LoVo (cell line): ENCODE measurements at places on chromosomes 2 and 18.

- no peak for DNase-seq
Measured at GRCh38 chr18:8689517-8689916, 15.8 kb upstream of the MTCL1 start.

GRCh38 chr2:206435742-206436141 lies 7.6 kb upstream of the ADAM23 start:
- DNase-seq, result no peak

DNA sequence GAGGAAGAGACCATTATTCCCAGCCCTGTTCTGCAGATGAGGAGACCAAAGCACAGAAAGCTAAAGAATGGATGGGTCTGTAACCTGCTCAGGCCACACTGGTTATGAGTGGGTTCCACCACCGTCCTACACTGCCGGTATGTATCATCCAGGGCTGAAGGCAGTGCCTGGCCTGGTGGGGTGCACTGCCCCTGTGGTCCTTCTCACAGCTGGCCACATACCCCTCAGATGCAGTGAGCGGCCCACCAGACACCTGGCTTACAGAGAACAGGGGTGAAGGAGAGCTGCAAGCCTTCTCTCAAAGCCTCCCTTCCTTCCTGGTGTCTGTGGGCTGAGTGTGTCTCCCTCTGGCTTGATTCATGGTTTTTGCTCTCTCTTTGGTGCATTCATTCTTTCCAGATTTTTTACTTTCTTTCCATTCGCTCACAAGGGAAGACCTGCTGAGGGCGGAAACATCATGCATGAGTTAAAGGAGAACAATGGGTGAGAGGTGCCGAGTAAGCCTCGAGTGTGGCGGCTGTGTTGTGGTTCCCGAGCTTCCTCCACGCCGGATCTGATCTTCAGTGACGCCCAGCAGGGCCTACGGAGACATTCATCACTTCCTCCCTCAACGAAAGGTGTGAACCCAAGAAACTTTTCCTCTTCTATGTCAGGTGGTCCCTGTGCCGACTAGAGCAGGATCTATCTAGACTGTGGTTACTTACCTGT lies 62.1 kb upstream of the REL start:
- DNase-seq, result no peak

DNA sequence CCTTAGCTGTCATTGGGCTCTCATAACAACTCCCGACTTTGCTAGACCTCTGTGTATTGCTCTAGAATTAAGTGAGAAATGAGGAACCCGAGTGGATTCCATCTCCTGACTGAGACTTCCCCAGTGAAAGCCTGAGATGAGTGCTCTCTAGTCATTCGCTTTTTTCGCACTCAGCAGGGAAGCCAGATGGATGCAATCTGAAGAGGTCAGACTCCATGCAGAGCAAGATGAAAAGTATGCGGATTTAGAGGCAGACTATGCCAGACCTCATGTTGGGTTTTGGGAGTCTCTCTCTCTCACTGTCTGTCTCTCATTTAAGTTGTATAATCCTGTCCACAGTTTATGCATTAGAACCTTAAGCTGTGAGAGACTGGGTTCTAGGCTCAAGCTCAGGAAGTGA lies 88.6 kb downstream of the SLC5A7 start:
- DNase-seq, result no peak

- no peak for DNase-seq
Measured at GRCh38 chr18:76991021-76991688, 141.4 kb downstream of the MBP start.
